ENCODE measurements at places on chromosomes 2 and 18.

DNA sequence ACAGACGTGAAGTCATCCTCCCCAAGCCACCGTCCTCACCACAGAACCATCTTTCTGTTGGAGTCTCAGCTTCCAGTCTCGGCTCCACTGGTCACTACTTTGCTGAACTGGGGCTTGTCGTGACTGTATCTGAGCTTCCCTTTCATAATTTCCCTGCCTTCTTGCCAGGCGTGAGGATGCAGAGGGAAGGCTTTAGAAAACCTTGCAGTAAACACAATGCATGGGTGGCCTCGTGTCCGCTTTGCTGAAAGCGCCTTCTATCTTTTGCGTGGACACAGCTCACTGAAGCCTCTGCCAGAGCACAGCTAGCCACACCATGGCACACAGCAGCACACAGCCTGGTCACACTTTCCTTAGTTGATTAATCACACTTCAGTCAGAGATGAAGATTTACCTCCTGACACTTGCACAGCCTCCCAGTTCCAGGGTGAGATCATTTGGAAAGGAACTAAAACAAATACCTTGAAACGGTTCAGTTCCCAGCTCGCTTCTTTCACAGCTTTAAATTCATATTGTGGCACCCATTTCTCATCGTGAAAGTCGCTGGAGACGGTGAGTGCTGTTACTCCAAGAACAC, 2.8 kb upstream of the GPR45 start:
- DNase-seq, result no peak

- no peak for DNase-seq
These were observed 49.3 kb downstream of the ST3GAL5 start for GRCh38 chr2:85839461-85839860.

DNA sequence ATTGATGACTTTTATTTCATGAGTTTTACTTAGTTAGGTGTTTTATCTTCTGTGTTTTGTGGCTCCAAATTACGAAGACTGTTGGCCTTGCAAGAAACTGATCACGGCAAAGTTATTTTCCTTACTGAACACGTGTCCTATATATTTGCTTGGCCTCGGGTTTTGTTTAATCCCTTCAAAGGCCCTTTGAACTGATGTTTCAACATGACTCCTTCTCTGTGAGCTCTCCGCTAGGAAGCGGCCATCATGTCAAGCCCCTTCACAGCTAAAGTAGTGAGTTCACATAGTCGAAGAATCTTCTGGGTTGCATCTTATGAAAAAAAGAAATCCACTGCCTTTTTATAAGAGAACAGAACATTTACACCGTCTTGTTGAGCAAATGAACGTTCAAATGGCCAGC, 159.3 kb downstream of the GBX2 start:
- no peak for DNase-seq

DNA sequence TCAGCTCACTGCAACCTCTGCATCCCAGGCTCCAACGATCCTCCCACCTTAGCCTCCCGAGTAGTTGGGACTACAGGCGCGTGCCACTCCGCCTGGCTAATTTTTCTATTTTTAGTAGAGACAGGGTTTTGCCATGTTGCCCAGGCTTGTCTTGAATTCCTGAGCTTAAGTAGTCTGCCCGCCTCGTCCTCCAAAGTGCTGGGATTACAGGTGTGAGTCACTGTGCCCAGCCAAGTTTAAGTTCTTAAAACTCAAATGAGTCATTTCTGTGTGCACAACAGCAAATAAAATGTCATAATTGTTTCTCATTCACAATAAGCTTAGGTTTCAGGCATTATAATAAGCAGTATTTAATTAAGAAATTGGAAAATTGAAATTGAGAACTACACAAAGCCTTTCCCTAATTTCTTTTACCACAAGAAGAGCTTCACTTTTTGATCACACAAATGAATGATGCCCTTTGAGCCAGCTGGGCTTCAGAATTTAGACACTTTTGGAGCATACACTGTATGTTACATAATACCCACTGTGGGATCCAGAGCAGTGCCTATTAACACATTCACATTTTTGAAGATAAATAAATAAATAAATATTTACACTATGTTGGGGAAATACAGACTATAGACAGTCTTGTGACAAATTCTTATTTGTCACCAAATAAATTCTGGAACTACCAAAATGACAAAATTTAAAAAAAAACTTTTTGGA, 8.6 kb upstream of the ME2 start:
- DNase-seq, result no peak

DNA sequence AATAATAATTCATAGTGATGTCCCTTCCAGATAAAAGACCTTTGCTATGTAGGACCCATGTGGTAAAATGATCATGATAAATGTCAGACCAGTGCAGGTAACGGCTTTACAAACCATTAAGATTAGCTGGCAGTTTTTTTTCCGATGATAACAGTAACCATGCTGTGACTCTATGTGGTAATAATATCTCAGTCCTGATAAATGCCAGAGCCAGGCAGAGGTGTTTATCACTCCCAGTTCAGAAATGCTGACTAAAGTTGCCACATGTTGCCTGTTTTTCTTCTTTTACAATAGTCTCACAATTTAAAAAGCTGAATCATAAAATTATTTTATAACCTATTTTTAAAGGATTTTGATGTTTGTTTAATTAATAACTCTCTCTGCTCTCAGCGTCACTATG, 565.1 kb downstream of the ARHGAP15 start:
- DNase-seq, result no peak

DNA sequence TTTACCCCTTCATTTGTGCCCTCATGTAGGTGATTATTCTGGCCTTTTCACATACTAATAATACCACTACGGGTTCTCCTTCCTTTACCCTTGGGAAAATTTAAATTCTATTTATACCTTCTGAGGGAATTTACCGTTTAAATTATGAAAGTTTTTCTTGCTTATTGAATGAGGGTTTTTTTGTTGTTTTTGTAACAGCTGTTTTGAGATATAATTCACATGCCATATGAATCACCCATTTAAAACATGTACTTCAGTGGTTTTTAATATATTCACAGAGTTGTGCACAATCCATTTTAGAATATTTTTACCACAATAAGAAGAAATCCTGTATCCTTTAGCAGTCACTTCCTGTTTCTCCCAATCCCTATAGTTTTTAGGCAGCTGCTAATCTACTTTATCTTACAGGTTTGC, 54.7 kb downstream of the EML4 start:
- DNase-seq, result no peak

DNA sequence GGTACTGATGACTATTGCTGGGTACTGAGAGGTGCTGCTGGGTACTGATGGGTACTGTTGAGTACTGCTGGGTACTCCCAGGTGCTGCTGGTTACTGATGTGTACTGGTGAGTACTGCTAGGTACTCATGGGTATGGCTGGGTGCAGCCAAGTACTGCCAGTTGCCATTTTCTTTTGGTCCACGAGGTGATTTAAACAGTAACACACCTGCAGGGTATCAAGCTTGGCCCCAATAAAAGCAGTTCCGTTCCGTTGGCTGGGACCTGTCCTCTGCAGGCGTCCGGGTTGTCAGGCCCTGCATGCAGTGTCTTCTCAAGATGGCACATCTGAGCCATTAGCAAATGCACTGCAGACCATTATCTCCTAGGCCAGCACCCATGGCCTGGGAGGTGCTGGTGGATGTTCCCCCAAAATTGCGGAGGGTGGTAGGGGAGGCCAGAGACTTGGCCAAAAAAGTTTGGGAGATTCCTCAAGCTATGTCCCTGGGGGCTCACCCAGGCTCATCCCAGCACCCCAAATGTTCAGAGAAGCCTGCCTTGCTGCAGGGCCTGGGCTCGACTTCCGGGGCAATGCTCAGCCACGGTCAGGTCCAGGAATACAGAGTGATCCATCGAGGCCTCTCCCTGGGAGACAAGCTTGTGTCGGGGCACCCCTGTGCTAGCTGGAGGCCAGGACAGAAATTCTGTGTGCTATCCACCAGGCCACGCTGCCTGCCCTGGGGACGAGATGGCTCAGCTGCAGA, 165.2 kb downstream of the TWIST2 start:
- DNase-seq, result no peak

- no peak for DNase-seq
These were observed 274.7 kb upstream of the SKOR2 start for GRCh38 chr18:47526147-47526546.

- no peak for DNase-seq
These were observed 204.5 kb downstream of the ACKR3 start for GRCh38 chr2:236774171-236774570.

GRCh38 chr2:62040926-62041325, 135.5 kb downstream of the COMMD1 start:
- DNase-seq, result no peak

DNA sequence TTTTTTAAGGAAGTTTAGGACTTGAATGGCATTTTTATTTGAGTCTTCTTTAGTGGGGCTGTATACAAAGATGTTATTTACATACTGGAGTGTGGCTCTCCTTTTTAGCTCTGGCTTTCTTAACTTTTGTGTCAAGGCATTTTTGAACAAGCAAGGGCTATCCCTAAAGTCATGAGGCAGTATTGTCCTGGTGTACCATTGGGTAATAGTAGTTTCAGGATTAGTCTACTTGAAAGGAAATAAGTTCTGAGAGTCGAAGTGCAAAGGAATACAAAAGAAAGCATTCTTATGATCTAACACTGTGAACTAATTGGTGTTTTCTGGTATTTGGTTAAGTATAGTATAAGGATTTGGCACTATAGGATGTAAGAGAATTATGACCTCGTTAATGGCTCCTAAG, 1.9 kb upstream of the CYP27A1 start:
- DNase-seq, result no peak

GRCh38 chr18:72460210-72460680, 83.9 kb downstream of the CBLN2 start:
- no peak for DNase-seq

DNA sequence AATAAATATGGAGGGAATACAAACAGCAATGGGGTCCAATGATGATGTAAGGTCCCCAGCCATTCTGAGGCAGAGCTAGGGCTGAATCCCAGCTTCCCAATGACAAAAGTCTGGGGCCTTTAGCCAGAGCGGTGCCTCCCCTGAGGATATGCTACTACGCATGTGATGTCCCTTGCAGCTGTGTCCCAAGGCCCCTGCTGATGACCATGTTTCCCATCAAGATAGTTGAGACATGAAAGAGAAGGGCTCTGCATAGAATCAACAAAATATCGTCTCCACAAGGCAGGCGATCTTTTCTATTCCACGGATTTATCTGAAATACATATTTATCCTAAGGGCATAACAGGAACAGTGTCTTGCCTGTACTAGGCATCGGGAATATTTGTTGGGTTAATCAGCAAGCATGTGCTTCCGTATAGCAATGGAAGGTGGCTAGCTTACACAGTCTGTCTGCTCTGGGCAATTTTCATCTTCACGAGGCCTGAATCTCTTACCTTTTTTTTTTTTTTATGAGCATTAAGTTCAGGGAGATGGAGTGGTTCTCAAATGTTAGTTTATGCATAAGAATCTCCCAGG, 284.6 kb downstream of the CNTNAP5 start:
- DNase-seq, result no peak

DNA sequence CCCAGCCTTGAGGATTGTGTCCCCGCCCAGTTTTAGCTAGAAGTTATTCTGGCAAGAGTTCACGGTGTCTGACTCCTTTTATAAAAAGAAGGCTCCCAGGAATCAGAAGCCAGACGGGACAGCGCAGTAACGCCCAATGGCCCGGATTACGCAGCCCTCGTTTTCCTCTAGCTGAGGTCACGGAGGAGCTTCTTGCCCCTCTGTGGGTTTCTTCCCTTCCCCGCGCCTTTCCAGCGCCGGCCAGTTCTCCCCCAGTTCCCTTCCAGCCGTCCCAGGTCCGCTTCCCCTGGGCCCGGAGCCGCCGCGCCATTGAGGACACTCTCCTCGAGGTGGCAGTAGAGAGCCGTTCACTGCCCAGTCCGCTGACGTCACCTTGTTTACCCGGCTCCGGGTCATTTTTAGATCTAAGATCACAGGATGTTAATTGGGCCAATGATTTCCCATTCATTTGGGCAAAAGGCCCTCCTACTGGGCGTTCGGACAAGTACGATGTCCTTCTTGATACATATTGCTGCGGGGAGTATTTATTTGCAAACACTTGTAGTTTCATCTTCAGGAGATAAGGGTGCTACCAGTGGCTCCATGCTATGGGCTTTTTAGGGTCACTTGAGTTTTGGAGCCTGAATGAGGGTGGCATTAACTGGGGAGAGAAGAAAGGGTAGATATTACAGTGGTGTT, 81.5 kb upstream of the PPM1B start:
- peak; percentile 71 for DNase-seq

- no peak for DNase-seq
These were observed 74.8 kb upstream of the PIEZO2 start for GRCh38 chr18:11224153-11224552.

- no peak for DNase-seq
These were observed 16.2 kb upstream of the CAPN13 start for GRCh38 chr2:30823452-30823851.

- DNase-seq, result no peak
These were observed 757.8 kb downstream of the TRIB2 start for GRCh38 chr2:13474538-13474937.

- no peak for DNase-seq
These were observed 152.5 kb upstream of the RASGRP3 start for GRCh38 chr2:33323957-33324356.

GRCh38 chr2:4576075-4576474, 872.7 kb downstream of the DCDC2C start:
- DNase-seq, result no peak

- no peak for DNase-seq
These were observed 40.5 kb downstream of the MYO3B start for GRCh38 chr2:170218456-170218855.

- DNase-seq, result no peak
These were observed 2.2 kb upstream of the SLC40A1 start for GRCh38 chr2:189582809-189583192.

- DNase-seq, result no peak
These were observed 1322.1 kb upstream of the ZEB2 start for GRCh38 chr2:145841973-145842372.

- no peak for DNase-seq
These were observed 17.8 kb downstream of the SERPINB13 start for GRCh38 chr18:63604791-63605567.

- DNase-seq, result no peak
These were observed 124.6 kb downstream of the LRATD1 start for GRCh38 chr2:14756981-14757657.

DNA sequence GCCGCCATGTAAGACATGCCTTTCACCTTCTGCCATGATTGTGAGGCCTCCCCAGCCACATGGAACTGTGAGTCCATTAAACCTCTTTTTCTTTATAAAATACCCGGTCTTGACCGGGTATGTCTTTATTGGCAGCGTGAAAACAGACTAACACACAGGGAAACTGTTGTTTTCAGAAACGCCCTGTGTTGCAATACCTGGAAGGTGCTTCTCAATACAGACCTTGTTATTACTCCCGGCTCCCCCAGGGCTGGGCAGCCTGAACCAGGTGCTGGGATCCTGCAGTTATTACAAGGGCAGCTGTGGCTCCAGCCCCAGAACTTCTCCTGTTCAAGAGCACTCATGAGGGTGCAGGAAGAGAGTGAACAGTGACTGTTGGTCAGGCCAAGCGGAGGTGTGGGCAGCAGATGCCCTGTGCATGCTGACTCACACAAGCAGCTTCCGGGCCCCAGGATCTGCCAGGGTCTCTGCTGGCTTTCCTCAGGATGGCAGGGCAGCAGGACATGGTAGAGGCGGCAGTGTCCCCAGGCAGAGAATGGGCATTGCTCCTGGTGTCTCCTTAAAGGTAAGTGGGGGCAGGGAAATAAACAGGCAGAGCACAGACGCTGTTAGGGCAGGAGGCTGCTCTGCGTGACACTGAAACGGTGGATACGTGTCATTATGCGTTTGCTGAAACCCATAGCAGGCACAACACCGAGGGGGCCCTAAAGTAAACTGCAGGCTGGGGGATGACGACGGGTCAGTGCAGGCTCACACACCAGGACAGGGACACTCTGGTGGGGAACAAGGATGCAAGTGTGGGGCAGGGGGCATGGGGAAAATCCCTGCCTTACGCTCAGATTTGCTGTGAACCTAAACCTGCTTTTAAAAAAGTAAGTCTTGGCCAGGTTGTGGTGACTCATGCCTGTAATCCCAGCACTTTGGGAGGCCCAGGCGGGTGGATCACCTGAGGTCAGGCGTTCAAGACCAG, 89.1 kb downstream of the NDUFA10 start:
- DNase-seq, result no peak

Data from stimulated activated CD8-positive, alpha-beta memory T cell treated with anti-CD3 and anti-CD28 coated beads, Interleukin-2, amount 100 ng/mL, for 1 hour (primary cell).